ENCODE measurements at places on chromosomes 1 and 21.

DNA sequence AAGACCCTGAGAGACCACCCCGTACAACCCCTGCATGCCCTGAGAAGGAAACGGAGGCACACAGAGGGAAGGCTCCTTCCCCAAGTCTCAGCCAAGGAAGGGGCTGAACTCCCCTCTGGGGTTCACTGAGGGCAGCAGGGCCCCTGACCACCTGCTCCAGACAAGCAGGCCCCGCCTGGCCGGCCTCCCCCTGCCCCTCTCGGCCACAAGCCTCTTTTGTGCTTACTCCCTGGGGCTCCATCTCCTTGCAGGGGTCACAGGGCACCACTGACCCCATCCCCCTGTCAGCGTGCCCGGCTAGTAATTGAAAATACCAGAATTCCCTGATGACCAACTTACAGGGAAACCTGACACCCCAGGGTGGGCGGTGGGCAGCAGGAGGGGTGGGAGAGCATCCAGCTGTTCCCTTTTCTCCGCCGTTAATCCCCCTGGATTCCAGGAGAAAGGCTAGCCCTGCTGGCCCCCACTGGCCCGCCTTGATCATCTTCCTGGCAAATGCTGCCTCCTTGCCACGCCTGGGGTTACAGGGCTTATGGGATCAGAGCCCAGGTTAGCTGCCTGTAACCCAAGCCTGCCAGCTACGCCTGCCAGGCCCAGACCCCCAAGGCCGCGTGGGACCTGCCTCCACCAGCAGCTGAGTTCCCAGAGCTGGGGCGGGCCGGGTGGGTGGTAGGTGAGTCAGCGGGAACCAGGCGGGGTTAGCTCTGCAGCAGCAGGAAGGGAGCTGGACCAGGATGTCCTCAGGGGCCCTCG lies 96.1 kb downstream of the LACTBL1 start:
- no peak for ATAC-seq

- peak; percentile 65 for ATAC-seq
Measured at GRCh38 chr1:162056043-162056442, 13.4 kb upstream of the NOS1AP start.

- no peak for ATAC-seq
Measured at GRCh38 chr1:15289251-15289651, 42.2 kb downstream of the FHAD1 start.

DNA sequence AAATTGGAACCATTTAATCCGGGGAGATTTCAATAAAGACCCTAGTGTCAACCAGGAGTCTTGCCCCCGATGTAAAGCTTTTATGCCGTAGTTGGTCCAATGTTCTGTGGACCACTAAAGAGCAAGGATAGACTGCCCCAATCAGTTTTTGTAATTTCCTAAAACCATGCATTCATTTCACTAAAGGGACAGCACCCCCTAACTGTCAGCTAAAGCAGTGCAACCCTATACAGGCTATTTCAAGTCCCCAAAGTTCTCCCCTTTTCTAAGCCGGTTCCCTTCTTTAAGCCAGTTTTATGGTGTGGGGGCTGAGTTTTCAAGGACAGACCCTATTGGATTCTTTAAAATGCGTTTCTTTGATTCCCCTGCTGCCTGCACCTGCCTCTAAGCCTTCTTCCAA lies 12.7 kb upstream of the PDPN start:
- no peak for ATAC-seq

DNA sequence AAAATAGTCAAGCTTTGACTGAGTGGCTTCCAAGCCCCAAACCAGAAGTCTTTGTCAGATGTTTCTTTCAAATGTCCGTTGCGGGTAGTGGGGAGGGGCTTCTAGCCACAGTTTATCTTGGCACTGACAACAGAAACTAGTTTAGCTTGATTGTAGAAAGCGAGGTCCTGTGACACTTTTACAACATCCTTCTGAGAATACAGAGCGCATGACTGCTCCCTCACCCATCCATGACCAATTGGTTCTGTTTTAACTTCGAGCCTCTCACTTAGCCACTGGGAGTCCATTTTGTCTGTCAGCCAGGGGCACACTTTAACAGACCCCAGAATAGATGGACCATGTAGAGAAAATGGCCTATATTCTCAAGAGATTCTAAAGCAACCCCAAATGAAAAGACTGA lies 199.2 kb upstream of the ST6GALNAC5 start:
- ATAC-seq = no peak

- peak; percentile 74 for ATAC-seq
Measured at GRCh38 chr1:53946252-53947171, at the start of gene LRRC42. Gene LRRC42 (plus strand): TSS chr1:53946350. CDS start chr1:53952000, 5,650 bp downstream.

GRCh38 chr1:116870300-116870699 lies 39.4 kb upstream of the PTGFRN start:
- ATAC-seq = no peak

DNA sequence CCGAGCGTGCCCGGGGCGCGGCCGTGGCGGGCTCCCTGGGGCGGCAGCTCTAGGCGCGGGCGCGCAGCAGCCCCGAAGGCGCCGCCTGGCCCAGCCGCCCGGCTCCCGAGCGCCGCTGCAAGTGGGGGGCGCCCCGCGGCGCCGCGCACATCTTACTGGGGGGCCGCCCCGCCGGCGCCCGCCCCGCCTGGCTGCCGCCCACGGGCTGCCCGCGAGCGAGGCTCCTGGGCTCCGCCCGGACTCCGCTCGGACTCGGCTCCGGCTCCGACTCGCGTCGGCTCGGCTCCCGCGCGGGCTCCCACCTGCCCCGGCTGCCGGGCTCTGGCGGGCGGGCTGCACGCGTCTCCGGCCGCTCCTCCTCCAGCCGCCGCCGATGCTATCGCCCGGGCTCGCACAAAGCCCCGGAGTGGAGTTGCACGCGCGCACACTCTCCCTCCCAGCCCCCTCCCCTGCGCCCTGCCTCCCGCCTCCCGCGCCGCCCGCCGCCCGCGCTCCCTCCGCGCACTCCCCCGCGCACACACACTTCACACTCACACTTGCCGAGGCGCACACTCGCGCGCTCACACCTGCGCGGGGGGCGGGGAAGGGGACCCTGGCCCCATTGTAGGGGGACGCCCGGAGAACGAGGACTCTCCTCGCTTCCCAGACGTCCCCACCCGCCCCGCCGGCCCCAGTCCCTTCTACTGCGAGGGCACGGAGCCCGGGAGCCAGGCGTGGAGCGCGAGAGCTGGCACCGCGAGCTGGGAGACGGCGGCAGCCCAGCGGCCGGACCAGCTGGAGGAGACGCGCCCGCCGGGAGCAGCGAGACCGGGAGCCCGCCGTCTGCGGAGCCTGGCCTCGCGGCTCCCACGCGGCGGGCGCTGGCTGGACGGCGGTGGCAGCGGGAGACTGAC lies at the start of gene GRIK3:
Gene GRIK3 (minus strand): TSS at position 395 of the 893 bp plus-strand sequence. CDS start 407 bp downstream, outside the sequence.
- ATAC-seq = no peak

GRCh38 chr1:982765-983436 lies 1.0 kb upstream of the PERM1 start:
- no peak for ATAC-seq

All from activated T-helper 17 cell treated with anti-CD3 and anti-CD28 coated beads, Interleukin-2, amount 50 U/mL, for 72 hours (primary cell).